Adrenal gland (tissue), 19 donors: ENCODE measurements at places on chromosomes 3 and 15. TPM values are rescaled to one million over a fixed set of nuclear protein-coding genes. Genes with fewer than 3 reads are reported as not detected.

The SUSD5 gene
- 1.1 TPM for total RNA-seq

The COL7A1 gene
- 2.2 TPM for total RNA-seq

The RBPMS2 gene
- total RNA-seq, result 0.39 TPM

The A4GNT gene
- not detected for total RNA-seq

The ZNF445 gene
- 6.3 TPM for total RNA-seq

The LDHAL6B gene
- not detected for total RNA-seq

The TNFAIP8L3 gene
- 4.1 TPM for total RNA-seq

The THSD4 gene
- 16.0 TPM for total RNA-seq

The STAC gene
- 5.3 TPM for total RNA-seq

The BFSP2 gene
- total RNA-seq, result not detected

The CAND2 gene
- 6.2 TPM for total RNA-seq

The ST6GAL1 gene
- 28.4 TPM for total RNA-seq

The WDR53 gene
- 8.7 TPM for total RNA-seq

The FEZF2 gene
- total RNA-seq, result not detected

The GOLGA8Q gene
- total RNA-seq, result 1.5 TPM

The TMEM108 gene
- 0.67 TPM for total RNA-seq

The LMLN gene
- total RNA-seq, result 11.2 TPM

The GOLGA6B gene
- total RNA-seq, result not detected
